Activated T-cell treated with anti-CD3 and anti-CD28 coated beads, Interleukin-2, amount 50 U/mL, for 72 hours (primary cell): ENCODE measurements at places on chromosomes 7 and 10.

DNA sequence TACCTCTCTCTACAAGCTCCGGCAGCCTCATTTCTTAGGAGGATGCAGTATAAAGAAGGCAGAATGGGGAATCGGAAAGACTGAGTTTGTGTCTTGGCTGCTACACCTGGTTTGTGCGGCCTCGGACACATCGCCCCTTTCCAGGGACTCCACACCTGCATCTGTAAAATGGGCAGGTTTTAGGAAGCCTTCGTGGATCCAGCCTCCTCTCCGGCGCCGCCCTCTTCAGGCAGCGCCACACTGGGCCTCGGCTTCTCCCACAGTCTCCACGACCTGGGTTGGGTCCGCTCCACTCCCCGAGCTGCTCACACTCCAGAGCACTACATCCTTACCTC lies 341 bp downstream of the GOT1 start:
- DNase-seq, result no peak

DNA sequence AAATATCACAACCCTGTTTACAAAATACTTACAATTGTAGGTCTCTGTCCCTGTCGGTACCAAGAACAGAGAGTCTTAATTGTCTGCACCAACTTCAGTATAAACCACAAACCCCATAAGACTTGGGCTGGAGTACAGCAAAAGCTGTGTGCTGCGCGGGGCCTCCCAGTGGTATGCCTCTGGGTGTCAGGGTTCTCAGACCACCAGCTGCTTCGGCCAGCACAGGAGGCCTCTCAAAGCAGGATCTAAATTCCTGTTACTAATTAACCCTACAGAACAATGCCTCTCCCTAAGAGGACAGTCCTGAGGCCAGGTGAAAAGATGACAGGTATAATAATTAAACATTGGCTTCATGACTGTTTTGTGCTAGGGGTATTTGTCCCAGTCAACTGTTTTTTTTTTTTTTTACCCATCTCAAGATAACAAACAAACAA lies 957 bp upstream of the SVIL start:
- no peak for DNase-seq

DNA sequence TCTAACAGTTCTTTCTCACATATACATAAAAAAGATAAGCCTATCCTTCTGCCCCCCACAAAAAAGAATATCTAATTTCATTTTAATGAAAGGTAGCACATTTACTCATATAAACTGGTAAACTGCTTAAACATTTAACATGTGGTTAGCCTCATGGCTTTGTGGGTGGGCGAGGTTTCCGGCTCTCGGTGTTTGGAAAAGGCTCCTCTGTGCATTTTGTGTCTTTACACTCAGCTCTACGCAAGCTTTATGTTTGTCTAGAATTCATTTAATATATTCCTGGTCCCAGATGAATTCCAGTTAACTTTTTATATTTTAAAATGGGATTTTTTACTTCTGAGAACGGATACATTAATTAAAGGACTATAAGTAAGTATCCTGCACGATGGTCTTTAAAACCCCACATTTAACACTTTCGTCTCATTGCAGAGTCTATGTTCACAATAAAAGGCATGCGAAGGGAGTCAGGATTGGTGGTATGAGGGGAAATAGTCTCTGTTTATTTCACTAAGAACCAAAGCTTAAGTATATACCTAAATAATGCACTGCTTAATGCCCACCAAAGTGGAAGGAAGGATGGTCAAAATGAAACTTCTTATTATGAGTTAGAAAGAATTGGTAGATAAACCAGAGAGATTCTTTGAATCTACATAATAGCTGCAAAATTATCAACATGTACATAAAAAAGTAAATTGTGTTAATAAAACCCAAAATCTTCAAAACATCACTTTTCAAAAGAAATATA lies 197.2 kb downstream of the CRPPA start:
- DNase-seq, result peak; percentile 24

DNA sequence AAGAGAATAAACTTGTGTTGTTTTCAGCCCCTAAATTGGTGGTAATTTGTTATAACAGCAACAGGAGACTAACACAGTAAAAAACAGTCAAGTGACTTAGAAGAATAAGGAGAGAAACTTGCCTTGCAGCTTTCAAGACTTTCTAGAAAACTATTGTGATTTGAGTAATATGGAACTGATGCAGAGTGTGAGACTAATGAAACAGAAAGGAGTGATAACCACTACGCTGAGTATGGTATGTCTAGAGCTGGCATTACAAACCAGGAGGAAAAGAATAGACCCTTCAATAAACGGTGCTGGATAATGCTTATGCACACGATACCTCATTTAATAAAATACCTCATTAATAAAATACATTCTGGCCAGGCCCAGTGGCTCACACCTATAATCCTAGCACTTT lies 99.9 kb downstream of the CREM start:
- no peak for DNase-seq

DNA sequence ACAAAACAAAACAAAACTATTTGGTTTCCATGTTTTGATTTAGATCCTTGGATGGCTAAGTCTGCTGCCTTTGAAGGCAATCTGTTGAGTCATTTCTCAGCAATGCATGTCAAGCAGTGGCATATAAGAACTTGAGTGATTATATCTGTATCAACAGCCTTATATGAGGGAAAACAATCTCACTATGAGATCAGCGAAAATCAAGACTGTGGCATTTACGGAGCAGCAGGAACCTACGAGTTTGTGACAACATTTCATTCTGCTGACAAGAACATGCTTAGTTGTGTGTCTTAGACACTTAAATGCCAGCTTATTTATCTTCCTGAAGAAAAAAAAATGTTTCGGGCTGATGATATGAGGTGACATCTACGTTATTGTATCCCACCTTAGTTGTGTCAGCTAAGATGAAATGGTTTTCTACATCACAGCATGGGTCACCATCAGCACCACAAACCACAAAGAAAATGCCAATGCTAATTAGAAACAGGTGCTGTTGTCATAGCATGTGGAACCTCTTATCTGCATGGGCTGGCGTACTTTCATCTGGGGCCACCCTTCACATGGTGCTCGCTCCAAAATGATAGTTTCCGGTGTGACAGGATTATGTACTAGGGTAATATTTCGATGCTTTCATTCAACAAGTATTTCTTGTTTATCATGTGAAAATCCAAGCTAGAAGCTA lies 1085.5 kb downstream of the SORCS1 start:
- no peak for DNase-seq

GRCh38 chr10:1116051-1116450 lies 59.9 kb downstream of the WDR37 start:
- DNase-seq, result no peak

DNA sequence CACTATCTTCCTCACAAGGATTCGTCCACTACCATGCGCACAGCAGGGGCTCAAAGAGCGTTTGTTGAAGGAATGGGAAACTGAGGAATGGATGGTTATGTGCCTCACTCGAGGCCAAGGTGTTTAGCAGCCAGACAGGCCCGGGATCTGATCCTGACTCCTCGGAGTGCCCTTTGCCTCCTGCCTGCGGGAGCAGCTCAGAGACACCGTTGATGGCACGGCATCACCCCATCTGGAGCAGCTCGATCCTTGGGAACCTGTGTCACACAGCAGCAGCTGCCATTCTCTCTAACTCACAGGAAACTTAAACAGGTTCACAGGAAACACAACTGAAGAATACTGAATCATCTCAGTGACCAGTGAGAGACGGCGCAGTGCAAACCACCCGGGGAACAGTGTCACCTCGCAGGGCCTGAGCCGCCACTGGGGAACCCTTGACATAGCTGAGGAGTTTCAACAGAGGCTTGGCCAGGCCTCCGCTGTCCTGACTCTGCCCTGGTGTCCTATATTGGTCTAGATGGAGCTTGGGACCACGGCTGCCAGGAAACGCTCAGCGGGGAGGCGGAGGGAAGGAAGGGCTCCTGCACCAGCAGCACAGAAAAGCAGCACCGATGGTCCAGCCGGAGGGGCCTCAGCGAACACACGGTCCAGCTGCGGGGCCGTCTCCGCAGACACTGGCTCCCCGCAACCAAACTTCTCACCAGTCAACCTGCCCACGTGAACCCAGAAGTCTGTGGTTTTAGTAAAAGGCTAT lies 169.4 kb downstream of the ADARB2 start:
- DNase-seq, result no peak

DNA sequence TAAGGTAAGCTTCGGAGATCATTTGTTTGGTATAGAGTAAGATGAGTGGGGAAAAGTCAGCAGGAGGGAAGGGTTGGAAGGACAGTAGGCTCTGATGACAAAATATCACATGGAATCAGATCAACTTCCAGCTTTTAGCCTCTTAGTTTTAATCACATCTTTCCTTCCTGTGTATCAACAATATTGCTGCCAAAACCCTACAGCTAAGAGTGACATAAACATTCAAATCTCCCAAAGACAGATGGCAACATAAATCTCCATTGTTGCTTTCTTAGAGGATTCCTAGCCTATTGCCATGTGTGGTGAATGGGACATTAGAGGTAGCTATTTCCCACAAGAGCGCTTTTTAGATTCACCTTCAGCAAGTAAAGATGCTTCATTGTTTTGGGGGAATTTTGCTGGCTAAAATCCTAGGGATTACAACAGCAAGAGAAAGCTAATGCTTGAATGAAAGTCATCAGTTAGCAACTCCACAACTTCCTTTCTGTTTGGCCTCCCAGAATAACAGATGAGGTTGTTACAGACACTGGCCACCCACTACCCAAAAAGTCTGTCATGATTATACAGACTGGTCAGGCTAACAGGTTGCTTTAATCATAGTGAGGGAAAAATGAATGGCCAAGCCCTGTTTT lies 35.2 kb upstream of the FZD1 start:
- no peak for DNase-seq

DNA sequence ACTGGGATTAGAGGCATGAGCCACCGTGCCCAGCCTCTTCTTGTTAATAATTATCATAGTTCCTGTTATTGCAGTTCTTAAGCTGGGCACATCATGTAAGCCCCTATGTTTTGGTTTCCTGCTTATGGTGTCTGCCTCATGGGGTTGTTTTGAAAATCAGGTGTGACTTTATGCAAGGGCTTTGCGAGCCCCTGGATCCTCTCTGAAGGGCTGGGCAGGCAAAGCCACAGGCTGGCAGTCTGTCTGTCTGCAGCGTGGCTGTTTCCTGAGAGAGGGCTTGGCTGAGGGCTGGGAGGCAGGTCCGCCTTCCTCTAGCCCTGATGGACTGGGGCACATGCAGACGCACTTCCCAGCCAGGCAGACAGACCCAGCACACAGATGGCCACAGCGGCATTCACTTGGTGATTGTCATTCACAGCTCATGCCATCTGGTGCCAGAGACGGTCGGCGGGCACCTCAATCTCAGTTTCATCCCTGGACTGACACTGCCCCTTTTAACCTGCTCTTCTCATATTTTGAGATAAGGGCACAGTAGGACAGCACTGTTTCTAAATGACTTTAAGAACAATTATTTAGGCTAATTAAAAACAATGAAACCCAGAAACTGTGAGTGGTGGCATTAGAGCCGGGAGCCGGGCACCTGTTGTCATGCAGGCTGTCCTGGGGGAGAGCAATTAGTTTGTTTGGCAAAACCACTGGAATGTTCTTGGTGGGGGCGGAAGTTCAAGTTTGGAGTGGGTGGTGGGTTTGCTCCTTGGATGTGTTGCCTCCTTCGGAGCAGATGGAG lies 35.5 kb downstream of the RBM20 start:
- DNase-seq, result no peak

- no peak for DNase-seq
Observed at GRCh38 chr10:17077346-17077781, 52.2 kb downstream of the CUBN start.

DNA sequence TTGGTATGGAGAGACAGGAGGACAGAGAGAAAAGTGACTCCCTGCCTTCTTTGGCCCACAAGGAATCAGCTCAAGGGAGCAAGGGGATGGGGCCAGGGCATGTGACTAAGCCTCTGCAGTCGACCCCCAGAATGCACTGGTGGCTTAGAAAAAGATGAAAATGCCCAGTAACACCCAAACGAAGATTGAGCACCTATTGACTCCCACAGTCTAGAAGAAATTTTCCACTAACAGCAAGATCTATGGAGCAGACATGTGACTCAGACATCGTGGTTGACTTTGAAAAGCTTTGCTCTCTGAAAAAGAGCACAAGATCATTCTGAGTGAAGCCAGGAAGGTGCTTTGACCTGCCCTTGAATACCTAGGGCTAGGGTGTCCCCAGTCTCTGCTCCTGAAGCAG lies 586.0 kb downstream of the CALN1 start:
- no peak for DNase-seq

- DNase-seq, result no peak
Observed at GRCh38 chr7:138900035-138900828, 81.0 kb downstream of the KIAA1549 start.

DNA sequence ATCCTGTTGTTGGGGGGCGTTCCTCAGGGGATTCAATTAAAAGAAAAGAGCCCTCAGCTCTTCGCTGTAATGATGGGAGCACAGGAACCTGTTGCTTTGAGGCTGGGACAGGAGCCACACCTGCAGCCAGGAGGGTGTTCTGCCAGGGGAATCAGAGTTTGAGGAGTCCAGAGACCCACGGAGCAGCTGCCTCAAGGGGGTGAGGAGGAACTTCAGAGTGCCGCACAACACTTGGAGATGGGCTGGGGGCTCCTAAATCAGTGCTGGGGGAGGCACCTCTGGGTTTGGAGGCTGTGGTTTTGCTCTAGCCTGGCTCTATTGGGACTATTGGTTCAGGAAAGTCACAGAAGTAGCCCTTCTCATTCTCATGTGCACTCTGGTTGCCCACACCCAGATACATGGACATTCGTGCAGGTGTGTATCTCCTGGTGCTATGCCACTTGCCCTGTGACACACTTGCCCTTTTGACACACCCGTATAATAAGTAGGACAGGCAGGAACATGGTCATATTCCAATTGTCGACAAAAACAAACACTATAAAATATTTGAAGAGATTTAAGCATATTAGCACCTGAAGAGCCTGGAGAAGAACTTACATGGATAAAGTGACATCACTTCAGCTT lies 98.1 kb downstream of the PTPN20 start:
- no peak for DNase-seq

DNA sequence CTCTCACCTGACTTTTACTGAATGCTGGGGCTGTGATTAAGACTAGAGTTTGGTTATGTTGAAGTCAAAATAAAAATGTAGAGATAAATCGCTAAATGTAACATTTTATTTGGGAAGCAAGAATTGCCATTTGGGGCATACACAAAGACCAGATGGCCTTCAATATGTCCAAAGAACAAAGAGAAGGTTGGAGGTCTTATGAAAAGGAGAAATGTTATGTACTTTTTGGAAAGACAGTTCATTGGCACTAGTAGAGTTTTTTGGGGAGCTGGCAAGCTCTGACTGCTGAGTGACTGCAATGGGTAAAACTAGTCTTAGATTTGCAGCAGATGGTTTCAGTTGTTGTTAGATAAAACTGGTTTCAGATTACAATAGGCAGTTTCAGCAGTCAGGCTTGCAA lies 35.6 kb upstream of the GALNT17 start:
- no peak for DNase-seq

GRCh38 chr10:114340816-114341215 lies 63.5 kb downstream of the AFAP1L2 start:
- DNase-seq, result no peak

- DNase-seq, result no peak
Observed at GRCh38 chr7:137933270-137934017, 68.4 kb downstream of the CREB3L2 start.

- peak; percentile 48 for DNase-seq
Observed at GRCh38 chr7:155965010-155965409, 152.7 kb upstream of the SHH start.
